Vagina (tissue), 2 donors: ENCODE measurements at places on chromosomes 16 and 17.

GRCh38 chr16:53502331-53503269 lies at the start of gene AKTIP:
Gene AKTIP, minus strand, starts transcription at chr16:53503209. Its CDS starts 2,950 bp downstream, at chr16:53500259.
- DNase-seq, result no peak
- H3K36me3 ChIP-seq, result peaks cover 11% of the 10 kb centered on the region
- peaks cover 39% of the 10 kb centered on the region for H3K4me1 ChIP-seq

DNA sequence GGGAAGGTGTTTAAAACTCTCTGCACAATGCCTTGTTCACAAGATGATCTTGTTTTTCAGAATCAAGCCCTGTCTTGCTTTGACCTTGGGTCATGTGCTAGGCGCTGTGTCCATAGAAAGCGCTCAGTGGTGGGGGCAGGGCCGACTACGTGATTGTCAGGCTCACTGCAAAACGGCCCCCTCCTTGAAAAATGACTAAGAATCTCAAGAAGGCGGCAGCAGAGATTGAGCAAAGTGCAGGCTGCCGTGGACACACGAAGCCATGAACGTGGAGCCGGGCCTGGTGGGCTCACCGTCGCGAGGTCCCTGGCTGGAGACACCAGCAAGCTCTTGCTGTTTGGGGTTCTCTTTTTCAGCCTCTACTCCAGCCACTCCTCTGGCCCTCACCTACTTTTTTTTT lies 10.2 kb downstream of the ATP2C2 start:
- H3K4me1 ChIP-seq, result peaks cover 16% of the 10 kb centered on the region
- DNase-seq, result no peak
- H3K4me3 ChIP-seq, result no peak overlapping the region
- H3K36me3 ChIP-seq, result no peaks in the 10 kb centered on the region
- no peak overlapping the region for H3K27ac ChIP-seq

DNA sequence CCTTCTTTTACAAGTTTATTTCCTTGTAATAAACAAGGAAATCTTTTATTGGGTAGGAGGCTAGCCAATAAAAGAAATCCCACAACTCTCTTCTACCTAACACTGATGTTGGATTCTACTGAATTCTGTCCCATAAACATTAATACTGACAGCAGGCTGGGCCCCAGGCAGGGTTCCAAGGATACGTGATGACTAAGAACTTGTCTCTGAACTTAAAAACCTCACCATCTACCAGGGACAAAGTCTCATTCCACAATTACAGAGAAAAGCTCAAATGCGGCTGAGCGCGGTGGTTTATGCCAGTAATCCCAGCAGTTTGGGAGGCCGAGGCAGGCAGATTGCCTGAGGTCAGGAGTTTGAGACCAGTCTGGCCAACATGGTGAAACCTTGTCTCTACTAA lies 64.9 kb downstream of the ARHGAP17 start:
- H3K27ac ChIP-seq, result no peak overlapping the region
- no peak overlapping the region for H3K4me3 ChIP-seq
- peaks cover 88% of the 10 kb centered on the region for H3K36me3 ChIP-seq
- no peak for DNase-seq
- H3K27me3 ChIP-seq, result no peaks in the 10 kb centered on the region

- H3K4me1 ChIP-seq, result no peaks in the 10 kb centered on the region
- no peaks in the 10 kb centered on the region for H3K27me3 ChIP-seq
- H3K27ac ChIP-seq, result no peak overlapping the region
- no peaks in the 10 kb centered on the region for H3K36me3 ChIP-seq
- H3K4me3 ChIP-seq, result peak overlapping the region; percentile 18
These were observed 15.6 kb upstream of the TMEM98 start for GRCh38 chr17:32912218-32912897.

- no peak overlapping the region for H3K27ac ChIP-seq
- no peaks in the 10 kb centered on the region for H3K36me3 ChIP-seq
- no peak for DNase-seq
- no peak overlapping the region for H3K4me3 ChIP-seq
- H3K4me1 ChIP-seq, result peaks cover 63% of the 10 kb centered on the region
- no peaks in the 10 kb centered on the region for H3K27me3 ChIP-seq
These were observed 20.5 kb upstream of the LASP1NB start for GRCh38 chr17:38904892-38905291.

DNA sequence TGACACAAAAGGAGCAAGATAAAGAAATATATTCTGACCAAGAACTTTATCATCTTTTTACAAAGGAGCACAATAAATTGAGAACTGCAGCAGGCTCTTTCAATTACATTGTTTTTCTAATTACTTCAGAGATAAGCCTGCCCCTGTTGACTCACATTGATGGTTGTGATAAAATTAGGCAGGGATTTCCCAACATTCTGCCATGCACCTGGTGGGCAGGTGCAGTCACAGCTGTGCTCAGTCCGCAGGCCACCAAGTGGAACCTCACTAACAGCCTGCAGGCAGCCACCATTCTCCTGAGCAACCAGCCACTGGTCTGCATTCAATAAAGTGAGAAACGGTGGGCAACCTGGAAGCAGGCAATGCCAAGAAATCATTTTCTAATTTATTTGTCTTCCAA lies 5.1 kb downstream of the FANCA start:
- H3K4me3 ChIP-seq, result no peak overlapping the region
- peaks cover 8% of the 10 kb centered on the region for H3K4me1 ChIP-seq
- no peak for DNase-seq

GRCh38 chr16:85585711-85586110 lies 27.4 kb upstream of the GSE1 start:
- no peaks in the 10 kb centered on the region for H3K27me3 ChIP-seq
- no peak for DNase-seq
- peaks cover 36% of the 10 kb centered on the region for H3K4me1 ChIP-seq
- H3K4me3 ChIP-seq, result no peak overlapping the region
- H3K27ac ChIP-seq, result no peak overlapping the region

DNA sequence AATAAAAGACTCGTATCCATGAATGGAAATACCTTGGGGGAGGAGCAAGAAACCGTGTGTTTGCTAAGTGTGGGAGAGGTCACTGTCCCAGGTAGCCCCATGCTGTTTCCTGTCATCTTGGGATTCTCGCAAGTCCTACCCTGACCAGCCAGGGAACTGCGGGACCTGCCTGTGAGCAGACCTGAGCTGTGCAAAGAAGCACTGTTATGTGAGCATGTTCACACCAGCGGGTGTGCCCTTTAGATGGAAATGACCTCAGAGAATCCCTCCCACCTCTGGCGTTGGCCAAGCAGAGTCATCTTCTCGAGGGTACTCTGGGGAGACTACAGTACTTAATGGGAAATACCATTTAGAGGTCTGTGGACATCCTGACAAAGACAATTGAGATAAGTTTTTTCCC lies 127.0 kb upstream of the MON1B start:
- no peak overlapping the region for H3K27ac ChIP-seq
- H3K4me1 ChIP-seq, result peaks cover 10% of the 10 kb centered on the region

DNA sequence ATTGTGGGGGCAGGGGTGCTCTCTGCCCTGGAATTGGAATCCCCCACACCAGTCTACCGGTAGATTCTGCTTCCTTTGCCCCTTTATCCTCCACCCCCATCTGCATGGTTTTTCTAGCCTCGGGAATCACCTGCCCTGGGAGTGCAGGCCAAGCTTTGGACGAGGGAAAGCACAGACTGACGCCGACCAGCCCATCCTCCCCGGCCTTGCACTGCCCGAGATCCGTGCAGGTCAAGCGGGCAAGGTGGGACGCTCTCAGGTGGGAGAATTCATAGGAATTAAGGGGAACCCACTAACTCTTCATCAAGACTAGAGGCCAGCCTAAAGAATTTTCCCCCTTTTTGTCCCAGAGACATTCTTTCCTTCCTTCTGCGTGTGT lies 9.9 kb upstream of the HOXB13 start:
- H3K4me3 ChIP-seq, result no peak overlapping the region
- DNase-seq, result no peak
- peaks cover 5% of the 10 kb centered on the region for H3K4me1 ChIP-seq
- H3K27ac ChIP-seq, result peak overlapping the region; percentile 24
- H3K27me3 ChIP-seq, result peaks cover 5% of the 10 kb centered on the region
- H3K36me3 ChIP-seq, result no peaks in the 10 kb centered on the region

DNA sequence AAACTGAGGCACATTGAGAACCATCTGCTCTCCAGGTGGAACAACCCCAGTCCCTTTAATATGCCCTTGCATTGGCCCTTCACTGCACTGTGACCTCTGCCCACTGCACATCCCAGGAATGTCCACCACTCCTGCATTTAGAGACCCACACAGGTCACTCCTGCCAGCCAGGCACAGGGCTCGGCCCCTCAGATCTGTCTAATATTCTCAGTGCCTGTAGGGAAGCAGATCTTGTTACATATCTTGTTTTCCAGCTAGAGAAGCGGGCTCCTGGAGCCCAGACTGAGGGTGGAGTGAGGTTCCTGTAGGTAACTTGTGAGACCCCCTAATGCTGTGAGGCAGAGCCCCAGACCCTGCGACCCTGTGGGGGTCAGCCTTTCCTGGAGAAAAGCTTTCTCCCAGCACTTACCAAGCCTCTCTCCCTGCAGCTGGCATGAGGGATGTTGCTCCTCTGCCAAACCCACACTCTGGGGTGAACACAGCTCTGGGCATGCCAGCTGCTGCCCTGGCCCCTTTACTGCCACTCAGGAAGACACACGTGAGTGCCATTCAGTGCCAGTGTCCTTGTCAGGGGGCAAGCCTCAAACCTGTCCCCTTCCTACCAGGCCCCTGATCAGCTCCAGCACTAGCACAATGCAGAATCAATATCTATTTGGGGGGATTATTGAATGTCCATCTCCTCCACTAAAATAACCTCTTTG lies 40.3 kb upstream of the CRHR1 start:
- no peak overlapping the region for H3K4me3 ChIP-seq
- H3K4me1 ChIP-seq, result no peaks in the 10 kb centered on the region
- H3K36me3 ChIP-seq, result no peaks in the 10 kb centered on the region
- H3K27ac ChIP-seq, result no peak overlapping the region
- DNase-seq, result no peak

DNA sequence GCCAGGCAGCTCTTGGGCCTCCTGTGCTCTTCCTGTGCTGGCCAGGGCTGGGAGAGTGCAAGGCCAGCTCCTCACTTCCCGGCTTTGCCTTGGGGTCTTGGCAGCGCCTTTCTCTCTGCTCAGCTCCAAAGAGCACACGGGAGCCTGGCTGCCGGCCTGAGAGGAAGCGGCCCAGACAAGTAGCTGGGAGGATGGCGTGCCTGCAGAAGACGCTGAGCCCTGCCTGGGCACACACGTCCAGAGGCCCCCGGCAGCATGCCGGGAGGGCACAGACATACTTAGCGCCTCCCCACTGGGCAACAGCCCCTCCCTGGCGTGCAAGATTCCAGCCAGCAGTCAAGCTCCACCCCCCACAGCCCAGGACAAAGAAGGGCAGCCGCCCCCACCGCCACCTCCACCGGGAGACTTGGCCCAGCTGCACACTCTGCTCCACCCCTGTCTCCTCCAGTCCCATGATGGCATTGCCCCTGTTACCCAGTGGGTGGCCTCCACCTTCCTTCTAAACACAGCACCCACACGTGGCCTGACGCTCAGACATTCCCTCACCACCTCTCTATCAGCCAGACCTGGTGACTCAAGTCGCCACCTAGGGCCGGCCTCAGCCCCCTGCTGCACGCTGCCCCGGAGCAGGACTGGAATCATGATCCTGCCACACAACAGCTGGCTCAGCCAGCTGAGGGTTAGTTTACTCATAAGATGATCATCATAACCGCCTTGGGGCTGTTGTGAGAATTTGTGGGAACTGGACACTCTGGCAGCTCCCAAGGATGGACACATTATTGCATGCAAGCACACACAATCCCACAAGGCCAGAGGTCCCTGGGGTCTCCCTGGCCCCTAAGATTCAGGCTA lies 12.4 kb downstream of the SGCA start:
- peaks cover 57% of the 10 kb centered on the region for H3K4me1 ChIP-seq
- H3K36me3 ChIP-seq, result no peaks in the 10 kb centered on the region
- H3K27ac ChIP-seq, result peak overlapping the region; percentile 97
- H3K27me3 ChIP-seq, result no peaks in the 10 kb centered on the region

DNA sequence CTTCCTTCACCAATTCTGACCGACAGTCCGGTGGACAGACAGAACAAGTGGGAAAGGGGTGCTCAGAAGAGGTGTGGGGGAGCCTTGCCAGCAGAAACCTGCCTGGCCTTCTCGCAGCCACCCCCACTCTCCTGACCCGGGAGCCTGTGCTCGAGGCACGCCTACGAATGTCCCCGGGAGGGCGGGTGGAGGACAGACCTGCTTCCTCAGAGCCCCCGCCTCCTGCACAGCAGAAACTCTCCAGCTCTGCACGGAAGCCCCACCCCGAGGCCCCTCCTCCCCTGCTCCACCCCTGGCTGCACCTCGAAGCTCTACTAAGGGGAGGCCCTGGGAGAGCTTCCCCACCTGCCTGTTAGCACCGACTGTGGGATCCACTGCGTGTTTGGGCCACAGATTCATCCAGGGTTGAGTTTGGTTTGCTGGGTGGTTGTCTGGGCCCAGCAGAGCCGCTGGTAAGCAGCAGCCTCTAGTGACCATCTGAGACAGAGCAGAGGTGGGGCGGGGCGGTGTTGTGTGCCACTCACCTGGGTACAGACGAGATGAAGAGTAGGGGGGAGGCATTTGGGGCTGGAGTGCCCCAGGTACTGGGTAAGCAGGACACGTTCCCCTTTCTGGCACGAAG lies 6.2 kb downstream of the TAF1C start:
- H3K27me3 ChIP-seq, result no peaks in the 10 kb centered on the region
- peaks cover 37% of the 10 kb centered on the region for H3K4me1 ChIP-seq
- no peak overlapping the region for H3K27ac ChIP-seq

DNA sequence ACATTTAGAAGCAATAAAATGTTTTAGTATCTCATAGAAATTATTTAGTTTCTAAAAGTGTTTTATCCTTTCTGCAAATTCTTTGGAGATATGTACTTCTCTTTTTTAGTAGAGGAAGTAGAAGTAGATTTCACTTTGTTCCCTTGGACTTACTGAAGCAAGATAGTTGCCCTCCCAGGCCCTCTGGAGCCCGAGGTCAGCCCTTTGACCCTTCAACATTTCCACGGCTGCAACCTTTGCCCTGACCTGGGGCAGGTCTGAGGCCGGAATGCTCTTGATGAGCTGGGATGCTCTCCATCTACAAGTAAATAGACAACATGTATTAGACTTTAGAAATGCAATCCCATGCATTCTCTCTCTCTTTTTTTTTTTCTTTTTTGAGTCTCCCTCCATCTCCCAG lies 167.5 kb downstream of the CDK5R1 start:
- DNase-seq, result no peak
- H3K36me3 ChIP-seq, result no peaks in the 10 kb centered on the region
- no peak overlapping the region for H3K4me3 ChIP-seq
- peaks cover 3% of the 10 kb centered on the region for H3K4me1 ChIP-seq

DNA sequence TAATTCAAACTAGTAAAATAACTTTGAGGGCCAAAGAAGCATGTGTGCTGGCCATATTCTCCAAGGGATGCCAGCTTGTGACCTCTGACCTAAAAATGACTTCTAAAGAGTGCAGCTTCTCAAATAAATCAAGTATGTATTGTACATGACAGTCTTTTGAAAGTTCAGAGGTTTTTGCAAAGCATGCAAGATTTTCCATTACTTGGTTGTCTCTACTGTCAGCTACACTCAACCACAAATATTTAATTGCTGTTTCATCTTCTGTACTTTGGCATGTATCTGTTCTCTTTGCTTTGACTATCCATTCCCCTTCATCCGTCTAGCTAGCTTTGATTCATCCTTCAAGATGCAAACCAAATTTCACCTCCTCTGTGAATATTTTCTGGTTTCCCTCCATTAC lies 121.9 kb upstream of the HS3ST2 start:
- DNase-seq, result no peak
- H3K27ac ChIP-seq, result no peak overlapping the region
- no peaks in the 10 kb centered on the region for H3K36me3 ChIP-seq

- peak overlapping the region; percentile 95 for H3K27ac ChIP-seq
- no peaks in the 10 kb centered on the region for H3K27me3 ChIP-seq
- H3K4me3 ChIP-seq, result no peak overlapping the region
- H3K36me3 ChIP-seq, result peaks cover 12% of the 10 kb centered on the region
- peaks cover 76% of the 10 kb centered on the region for H3K4me1 ChIP-seq
- DNase-seq, result no peak
These were observed 9.6 kb downstream of the HIC1 start for GRCh38 chr17:2064520-2064971.

GRCh38 chr16:64012166-64012565 lies 1109.7 kb downstream of the CDH11 start:
- DNase-seq, result no peak
- H3K27ac ChIP-seq, result no peak overlapping the region
- H3K4me1 ChIP-seq, result no peaks in the 10 kb centered on the region
- H3K27me3 ChIP-seq, result no peaks in the 10 kb centered on the region
- no peak overlapping the region for H3K4me3 ChIP-seq
- no peaks in the 10 kb centered on the region for H3K36me3 ChIP-seq
